ENCODE measurements at places on chromosomes 7 and 10.

- no peak for DNase-seq
These were observed 38.2 kb downstream of the PAPOLB start for GRCh38 chr7:4823441-4824119.

DNA sequence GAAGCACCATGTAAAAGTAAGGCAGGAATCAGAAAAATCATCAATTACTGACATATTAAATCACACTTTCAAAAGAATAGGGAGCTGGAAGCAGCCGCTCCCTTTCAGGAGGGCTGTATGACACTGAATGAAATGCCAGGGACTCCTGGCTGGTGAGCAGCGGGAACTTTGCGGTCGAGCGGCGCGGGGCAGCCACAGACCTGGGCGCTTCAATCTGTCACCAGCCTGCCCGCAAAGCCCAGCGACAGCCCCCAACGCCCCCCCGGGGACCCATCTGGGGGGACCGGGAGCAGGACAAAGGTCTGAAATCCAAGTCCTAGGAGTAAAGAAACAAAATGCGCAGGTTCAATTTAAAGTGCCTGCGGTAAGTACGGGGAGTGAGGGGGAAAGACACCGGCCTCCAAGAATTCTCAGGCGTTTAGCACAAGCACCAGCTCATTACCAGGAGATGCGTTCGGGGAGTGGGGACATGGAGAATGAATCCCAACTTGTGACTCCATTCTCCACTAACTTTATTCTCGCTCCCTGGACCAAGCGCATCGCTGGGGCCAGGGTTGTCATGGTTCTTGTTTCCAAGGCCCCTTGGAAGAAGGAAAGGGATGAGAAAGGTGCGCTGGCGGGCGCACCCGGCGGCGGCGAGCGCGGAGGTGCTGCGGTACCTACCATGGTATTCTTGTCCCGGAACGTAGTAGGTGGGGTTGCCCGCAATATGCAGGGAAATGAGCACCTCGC, 824 bp downstream of the RELN start:
- DNase-seq = no peak

GRCh38 chr7:587767-588166, 68.1 kb upstream of the PDGFA start:
- no peak for DNase-seq

- no peak for DNase-seq
These were observed 72.3 kb downstream of the FAS start for GRCh38 chr10:89062861-89063260.

- DNase-seq = no peak
These were observed at the start of gene PAPOLB for GRCh38 chr7:4861673-4862072. TSS of gene PAPOLB (minus strand) at chr7:4862030. CDS start at chr7:4861810, 220 bp downstream.

DNA sequence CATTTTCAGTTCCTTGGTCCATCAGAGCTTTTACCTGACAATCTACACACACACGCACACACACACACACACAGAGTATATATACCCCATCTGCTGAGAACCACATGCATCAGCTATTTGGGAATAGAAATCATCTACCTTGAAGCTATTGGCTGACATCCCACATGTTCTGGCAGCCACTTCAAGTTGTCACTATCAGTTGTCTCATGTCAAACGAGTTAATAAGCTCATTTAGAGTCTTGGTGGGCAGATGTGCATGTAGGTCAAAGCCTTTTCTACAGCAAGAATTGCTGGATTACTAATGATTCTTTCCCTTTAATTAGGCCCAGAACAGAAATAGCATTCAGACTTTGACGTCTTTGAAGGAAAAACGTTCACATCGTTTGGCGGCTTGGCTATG, 36.8 kb downstream of the COL28A1 start:
- no peak for DNase-seq

DNA sequence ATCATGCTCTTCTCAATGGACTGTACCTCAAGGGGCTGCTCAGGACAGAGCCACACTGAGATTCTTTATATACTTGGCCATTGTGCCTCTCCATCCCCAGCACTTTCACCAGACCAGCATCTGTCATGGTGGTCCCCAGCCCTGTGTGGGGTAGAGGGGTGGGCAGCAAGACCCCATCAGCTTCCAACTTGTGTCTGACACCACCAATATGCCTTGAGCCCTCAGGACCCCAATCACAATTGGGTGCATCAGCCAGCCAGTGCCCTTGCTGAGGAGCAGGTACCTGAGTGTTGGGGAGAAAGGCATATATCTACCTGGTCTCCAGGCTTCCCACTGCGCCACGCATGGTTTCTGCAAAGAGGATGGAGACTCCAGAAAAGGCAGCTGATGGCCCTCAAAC, 56.3 kb downstream of the GRID1 start:
- no peak for DNase-seq

GRCh38 chr10:75399461-75400162, 2.0 kb downstream of the ZNF503 start:
- peak; percentile 51 for DNase-seq

GRCh38 chr7:17710312-17710711, 230.0 kb downstream of the SNX13 start:
- no peak for DNase-seq

GRCh38 chr10:26430641-26431163, 7.4 kb upstream of the APBB1IP start:
- no peak for DNase-seq

- DNase-seq = no peak
These were observed 16.4 kb downstream of the FAM241B start for GRCh38 chr10:69646185-69647060.

- DNase-seq = no peak
These were observed 189.8 kb downstream of the HECW1 start for GRCh38 chr7:43302211-43302711.

DNA sequence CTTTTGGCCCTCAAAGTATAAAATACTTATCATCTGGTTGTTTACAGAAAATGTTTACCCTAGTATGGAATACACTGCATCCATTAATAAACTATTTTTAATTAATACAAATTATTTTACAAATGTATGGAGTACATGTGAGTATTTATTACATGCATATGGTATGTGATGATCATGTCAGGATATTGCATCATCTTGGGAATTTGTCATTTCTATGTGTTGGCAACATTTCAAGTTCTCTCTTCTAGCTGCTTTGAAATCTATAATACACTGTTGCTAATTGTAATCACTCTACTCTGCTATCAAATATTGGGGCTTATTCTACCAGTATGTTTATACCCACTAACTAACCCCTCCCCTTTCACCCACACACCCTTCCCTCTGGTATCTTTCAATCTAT, 103.9 kb upstream of the THSD7A start:
- no peak for DNase-seq

- no peak for DNase-seq
These were observed 125.8 kb downstream of the ANKRD7 start for GRCh38 chr7:118350260-118350659.

GRCh38 chr7:139118805-139119485, 9.4 kb upstream of the ZC3HAV1 start:
- no peak for DNase-seq

DNA sequence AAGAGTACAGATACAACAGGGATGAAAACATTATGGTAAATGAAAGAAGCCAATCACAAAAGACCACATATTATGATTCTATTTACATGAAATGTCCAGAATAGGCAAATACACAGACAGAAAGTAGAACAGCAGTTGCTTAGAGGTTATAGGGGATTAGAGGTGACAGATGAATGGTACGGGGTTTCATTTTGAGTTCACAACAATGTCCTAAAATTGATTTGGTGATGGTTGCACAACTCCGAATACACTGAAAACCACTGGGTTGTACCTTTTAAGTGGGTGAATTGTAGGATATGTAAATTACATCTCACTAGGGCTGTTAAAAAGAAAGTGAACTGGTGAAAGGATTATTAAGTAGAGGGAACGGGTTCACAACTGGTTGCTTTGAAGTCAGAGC, 76.3 kb upstream of the MRLN start:
- no peak for DNase-seq

DNA sequence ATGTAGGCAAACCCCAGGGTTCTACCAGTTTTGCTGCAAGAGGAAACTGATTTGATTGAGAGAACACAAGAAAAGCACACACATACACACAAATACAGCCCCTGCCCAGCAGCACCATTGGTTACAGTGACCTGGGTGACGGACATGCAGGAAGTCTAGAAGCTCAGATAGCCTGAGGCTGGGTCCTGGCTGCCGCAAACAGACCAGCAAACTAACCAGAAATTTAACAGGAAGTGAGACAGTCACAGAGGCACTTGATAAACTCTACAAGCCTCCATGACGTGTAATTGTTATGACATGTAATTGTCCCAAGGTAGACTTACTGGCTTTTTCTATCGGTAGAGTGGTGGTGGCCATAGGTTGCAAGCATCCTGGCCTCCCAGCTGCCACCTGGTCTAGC, 58.9 kb downstream of the PRKAR2B start:
- no peak for DNase-seq

DNA sequence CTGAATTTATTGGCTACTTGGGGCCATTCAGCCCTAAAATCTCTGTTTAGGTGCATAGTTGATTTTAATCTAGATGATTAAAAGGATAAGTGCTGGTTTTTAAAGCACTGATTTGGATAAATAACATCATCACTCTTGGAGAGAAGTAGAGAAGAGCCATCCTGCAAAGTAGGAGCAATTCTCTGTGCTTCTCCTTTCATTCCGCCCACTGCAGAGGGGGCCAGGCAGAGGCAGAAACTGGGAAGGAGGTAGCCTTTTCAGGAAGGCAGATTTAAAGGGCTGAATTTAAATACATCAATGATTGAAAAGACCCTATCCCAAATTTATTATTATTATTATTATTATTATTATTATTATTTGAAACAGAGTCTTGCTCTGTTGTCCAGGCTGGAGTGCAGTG, 14.1 kb downstream of the MAP3K8 start:
- DNase-seq = no peak

DNA sequence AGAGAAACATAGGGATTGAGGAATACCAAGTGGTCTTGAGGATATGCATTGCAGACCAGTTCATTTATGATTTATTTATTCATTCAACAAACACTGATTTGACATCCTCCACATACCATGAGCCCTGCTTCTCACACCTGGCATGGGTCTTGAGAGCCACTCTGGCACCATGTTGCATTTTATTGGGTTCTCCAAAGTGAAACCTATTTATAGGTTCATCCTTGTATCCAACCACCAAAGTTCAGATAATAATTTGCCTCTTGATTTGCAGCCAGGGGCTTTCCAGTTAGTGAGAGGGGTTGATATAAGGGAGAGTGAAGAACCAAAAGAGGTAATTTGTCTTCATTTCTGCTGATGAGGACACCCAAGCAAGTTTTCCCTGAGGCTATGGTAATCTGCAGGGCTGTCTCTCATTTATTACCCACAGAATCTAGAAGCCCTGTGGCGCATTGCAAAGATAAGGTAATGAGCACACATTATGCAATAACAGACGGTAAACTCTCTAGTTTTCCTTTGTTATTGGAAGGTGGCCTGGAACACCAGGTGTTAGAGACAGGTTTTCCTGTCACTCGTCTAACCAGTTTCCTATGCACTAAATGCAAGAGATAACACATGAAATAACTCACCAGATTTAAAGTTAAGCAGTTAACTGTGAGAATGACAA, 28.8 kb upstream of the ICA1 start:
- no peak for DNase-seq

DNA sequence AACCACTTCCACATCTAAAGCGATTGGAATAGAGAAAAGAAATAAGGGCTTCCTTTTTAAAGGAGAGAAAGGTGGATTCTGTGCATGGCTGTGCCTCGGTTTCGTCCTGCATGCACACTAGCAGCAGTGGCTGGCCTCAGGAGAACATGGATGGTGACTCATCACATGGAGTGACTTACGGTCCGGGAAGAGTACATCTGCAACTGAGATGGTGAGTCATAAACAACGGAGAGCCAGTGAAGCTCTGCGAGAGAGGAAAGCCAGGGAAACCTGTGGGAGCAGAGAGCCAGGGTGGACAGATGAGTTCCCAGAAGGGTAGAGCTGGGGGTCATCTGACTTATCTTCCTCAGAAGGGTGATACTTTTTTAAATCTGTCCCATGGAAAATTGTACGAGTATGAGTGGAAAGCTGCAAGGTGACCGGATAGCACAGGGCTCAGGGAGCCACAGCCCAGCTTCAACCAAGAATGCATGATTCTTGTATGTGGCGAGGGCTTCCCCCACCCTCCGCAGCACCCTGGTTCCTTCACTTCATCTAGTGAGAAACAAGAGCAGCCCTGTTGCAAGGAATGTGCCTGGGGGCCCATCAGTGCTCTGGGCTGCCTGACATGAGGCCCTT, 259.1 kb downstream of the KLF6 start:
- DNase-seq = no peak

GRCh38 chr7:74280985-74281384, 8.2 kb upstream of the CLIP2 start:
- no peak for DNase-seq

DNA sequence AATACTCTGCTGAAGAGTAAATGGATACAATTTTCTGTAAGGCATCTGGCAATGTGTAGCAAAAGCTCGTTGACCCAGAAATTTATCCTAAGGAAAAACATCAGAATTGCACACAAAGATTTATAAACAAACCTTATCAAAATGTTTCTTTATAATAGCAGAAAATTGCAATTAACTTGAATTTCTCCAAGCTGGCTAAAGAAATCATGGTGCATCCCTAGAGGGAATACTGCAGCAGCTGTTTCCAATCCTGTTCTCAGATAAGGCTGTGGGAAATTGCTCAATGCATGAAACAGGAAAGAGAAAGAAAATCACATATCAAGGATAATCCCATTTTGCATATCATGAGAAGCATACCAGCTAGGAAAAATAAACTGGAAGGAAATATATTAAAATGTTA, 18.7 kb downstream of the TACR2 start:
- DNase-seq = no peak

GRCh38 chr10:5187867-5188266, 2.9 kb upstream of the AKR1C8 start:
- no peak for DNase-seq

DNA sequence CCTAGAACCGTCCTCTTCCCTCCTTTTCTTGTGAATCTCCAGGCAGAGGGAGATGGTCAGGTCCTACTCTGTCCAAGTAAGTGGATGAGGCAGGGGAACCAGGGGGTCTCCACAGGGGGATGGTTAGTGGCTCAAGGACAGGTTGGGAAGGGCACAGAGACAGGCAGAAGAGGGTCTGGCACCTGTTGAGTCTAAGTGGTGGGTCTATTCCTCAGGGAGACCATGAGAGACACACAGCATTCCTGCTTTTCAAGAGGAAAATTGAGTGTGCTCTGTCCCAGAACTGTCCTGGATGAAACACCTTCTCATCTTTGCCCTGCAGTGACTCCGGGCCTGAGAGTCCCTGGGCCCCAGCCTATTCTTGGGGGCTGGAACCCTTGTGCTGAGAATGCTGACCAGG, 184.8 kb upstream of the GALNT17 start:
- DNase-seq = no peak

DNA sequence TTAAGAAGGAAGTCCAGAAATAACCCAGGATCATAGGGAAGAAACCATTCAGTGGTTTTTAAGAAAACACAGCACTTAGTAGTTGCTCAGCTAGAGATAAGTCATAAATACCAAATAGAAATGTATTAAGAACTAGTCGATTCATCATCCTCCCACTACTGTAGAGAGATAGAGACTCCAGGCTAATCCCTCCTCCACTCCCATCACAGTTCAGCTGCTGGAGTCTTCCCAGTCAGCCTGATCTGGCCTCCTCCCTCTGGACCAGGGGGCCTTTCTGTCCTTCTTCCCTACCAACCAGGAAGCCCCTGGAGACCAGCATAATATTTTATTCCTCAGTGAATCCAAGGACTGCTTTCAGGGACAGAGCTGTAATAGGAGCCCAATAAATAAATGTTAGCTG, 294.1 kb upstream of the YAE1 start:
- no peak for DNase-seq

- no peak for DNase-seq
These were observed 80.2 kb downstream of the VWDE start for GRCh38 chr7:12323415-12323814.

- DNase-seq = no peak
These were observed 10.9 kb upstream of the CHRM2 start for GRCh38 chr7:136857573-136857972.

Measured in bone marrow (tissue), 2 donors.